ENCODE measurements at places on chromosomes 6 and 20.

GRCh38 chr6:109455437-109456110 is at the start of gene MICAL1:
TSS of gene MICAL1 (minus strand) at chr6:109455772. CDS start at chr6:109454196, 1,576 bp downstream.
- DNase-seq: peak; percentile 65

- DNase-seq: peak; percentile 54
These were observed 278.4 kb downstream of the LRFN2 start for GRCh38 chr6:40308533-40309306.

GRCh38 chr6:128491100-128491581 is 29.3 kb downstream of the PTPRK start:
- DNase-seq: no peak

DNA sequence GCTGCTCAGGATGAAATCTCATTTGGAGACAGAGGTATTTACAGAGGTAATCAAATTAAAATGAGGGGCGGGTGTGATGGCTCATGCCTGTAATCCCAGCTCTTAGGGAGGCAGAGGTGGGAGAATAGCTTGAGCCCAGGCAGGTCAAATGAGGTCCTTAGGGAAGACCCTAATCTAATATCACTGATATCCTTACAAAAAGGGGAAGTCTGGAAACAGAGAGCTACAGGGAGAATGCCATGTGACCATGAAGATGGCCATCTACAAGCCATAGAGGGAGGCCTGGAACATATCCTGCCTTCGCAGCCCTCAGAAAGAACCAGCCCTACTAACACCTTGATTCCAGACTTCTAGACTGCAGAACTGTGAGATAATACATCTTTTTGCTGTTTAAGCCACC is 8.3 kb downstream of the MTCL3 start:
- no peak for DNase-seq

- DNase-seq: no peak
These were observed 100.0 kb upstream of the MAN1A1 start for GRCh38 chr6:119449331-119450156.

DNA sequence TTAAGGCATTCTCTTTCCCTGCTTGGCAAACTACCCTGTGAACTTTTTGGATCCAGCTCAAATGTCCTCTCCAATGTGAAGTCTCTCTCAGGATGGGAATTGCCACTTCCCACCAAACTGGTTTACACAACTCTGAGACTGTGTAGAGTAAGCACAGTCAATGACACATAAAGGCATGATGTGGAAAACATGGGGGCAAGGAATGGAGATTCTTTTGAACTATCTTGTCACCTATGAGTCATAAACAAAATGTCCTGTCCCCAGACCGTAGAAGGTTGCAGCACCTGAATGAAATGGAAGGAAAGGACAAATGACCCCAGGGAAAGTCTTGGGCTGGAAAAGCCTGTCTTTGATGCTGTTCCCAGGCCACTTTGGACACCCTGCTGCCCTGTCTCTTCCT is 11.0 kb upstream of the KIF13A start:
- no peak for DNase-seq

DNA sequence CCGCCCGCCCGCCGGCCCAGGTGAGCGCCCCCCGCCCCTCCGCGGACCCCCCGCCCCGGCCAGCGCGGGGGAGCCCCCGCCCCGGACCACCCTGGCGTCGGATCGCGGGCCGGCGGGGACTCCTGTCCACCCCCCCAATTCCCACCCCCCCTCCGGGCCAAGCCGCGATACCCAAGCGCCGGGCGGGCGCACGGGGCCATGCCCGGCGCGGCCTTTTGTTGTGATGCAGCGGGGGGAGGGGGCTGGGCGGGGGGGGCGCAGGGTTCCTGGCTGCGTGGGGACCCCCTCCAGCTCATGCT is 245 bp downstream of the SRC start:
- DNase-seq: peak; percentile 75

GRCh38 chr6:132282696-132283095 is 118.6 kb downstream of the MOXD1 start:
- DNase-seq: no peak

DNA sequence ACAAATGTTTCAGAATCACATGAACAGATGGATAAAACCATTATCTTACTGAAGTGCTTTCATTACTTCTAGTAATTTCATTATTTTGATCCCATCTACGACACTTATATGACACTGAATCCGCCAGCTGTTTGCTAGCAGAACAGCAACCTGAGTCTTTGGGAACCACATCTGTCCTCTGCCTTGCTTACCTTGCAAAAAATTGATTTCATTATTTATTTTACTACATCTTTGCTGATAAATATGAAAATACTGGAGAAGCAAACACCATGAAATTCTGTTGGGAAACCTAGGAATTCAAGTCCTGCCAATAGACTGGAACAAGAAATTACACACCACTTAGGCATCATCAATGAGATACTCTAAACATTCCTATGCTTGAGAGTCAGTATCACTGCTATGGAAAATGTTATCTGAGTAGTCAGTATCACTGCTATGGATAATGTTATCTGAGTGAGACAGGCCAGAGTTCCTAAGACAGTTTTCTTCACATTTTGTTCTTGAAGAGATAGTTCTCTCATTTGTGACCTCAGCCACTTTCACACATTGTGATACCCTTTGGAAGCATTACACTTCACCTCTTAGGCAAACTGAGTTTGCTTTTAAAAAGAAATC is 91.9 kb downstream of the PDE10A start:
- DNase-seq: no peak

- DNase-seq: no peak
These were observed 143.2 kb upstream of the SNX9 start for GRCh38 chr6:157679605-157680580.

DNA sequence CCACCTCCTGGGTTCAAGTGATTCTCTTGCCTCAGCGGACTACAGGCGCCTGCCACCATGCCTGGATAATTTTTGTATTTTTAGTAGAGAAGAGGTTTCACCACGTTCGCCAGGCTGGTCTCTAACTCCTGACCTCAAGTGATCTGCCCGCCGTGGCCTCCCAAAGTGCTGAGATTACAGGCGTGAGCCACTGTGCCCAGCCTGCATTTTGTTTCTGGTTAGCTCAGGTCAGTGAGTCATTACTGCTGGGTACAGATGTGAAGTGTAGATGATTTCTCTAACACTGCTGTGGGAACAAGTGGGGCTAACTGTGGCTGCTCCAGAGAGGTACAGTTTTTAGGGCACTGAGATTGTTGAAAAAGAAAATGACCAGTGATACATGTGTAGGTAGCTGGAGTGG is 188.6 kb downstream of the PRL start:
- DNase-seq: no peak

DNA sequence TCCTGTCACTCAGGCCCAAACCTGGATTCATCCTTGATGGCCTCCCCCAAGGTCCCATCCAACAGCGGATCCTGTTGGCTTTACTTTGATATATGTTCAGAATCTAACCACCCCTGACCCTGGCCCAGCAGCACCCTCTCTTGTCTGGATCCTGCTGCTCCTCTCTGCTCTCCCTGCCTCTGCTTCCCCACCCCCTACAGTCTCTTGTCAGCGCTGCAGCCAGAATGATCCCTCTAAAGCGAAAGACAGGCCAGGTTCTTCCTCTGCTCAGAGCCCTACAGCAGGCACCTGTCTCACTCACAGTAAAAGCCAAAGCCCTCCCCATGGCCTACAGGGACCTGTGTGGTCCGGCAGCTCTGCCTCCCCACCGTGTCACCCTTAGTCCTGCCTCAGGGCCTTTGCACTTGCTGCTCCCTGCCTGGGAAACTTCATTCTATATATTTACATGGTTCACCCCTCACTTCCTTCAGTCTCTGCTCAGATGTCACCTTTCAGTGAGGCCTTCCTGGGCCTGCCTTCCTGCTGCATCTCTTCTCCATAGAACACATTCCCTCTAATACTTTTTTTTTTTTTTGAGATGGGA is 37.4 kb upstream of the KCNB1 start:
- DNase-seq: no peak

DNA sequence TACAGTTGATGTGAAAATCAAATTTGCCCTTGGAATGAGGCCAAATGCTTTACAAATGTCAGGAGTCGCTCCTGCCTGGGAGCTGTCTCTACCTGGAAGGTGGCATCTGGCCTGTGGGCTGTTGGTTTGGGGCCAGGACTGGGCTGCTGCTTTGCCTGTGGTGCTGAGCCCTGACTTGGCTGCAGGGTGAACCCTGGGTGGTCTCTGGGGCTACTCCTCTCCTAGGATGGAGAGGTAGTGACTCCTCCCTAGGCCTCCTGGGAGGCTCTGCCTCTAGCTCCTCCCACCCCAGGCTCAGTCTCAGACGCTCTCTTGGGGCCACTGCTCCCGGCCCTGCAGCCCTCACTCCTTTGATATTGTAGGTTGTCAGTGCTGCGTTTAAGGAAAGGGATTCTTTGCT is 47.5 kb downstream of the EFCAB8 start:
- no peak for DNase-seq

DNA sequence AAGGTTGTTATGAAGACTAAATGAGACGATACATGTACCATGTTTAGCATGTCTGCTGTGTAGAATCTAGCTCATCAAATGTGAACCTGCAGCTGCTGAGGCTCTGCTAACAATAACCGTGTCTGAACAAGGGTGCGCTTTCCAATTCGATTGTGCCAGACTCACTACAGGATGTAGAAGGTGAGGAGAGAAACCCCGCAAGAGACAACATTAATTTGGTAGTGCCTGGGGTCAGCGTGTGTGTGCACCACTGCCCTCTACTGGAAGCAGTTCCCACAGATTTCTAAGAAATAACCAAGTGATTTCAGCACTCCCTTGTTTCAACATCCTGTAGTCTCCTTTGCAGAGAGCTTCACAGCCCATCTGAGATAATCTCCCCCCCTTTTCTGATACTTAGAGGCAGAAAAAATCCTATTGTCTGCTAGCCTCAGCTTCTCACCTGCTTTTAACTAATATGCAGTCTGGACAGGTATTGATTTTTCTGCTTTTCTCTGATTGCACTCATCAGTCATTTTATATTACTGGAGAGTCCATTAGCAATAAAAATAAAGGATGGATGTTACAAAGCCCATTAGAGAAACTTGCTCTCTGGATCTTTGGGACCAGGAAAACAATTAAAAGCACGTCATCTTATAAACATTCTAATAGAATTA is 96.7 kb upstream of the BACH2 start:
- DNase-seq: peak; percentile 53

DNA sequence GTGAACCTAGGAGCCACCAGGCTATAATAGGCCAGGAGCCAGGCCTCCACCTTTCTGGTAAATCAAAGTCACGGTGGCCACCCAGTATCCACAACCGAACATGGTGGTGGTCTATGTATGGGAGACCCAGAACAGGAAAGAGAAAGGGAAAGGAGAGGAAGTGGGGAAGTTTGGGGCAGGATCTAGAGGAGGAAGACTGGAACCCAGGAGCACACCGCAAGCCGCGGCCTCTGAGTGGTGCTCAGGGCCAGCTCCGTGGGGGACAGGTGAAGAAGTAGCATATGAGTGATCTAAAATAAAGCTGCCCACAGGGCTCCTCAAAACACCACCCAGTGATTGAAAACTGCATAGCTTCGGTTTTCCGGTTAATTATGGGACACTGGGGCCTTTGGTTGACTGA is 214.8 kb downstream of the ZDHHC14 start:
- DNase-seq: no peak

DNA sequence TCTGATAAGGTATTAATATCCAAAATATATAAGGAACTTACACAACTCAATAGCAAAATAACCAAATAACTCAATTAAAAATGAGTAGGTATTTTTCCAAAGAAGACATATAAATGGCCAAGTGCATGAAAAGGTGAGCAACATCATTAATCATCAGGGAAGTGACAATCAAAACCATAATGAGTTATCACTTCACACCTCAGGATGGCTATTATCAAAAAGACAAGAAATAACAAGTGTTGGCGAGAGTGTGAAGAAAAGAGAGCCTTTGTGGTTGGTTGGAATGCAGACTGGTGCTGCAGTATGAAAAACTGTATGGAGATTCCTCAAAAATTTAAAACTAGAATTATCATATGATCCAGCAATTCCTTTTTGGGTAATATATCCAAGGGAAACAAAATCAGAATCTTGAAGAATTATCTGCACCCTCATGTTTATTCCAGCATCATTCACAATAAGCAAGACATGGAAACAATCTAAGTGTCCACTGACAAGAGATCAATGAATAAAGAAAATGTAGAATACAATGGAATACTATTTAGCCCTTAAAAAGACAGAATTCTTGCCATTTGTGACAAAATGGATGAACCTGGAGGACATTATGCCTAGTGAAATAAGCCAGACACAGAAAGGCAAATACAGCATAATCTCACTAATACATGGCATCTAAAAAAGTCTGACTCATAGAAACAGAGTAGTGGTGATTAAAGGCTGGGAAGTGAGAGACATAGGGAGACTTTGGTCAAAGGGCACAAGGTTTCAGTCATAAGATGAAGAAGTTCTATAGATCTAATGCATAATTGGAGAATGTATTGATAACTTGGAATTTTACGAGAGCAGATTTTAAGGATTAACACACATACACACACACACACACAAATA is 175.6 kb downstream of the FOXA2 start:
- DNase-seq: no peak

- DNase-seq: no peak
These were observed 11.7 kb upstream of the TREM2 start for GRCh38 chr6:41174610-41175009.

- no peak for DNase-seq
These were observed 140.3 kb downstream of the FLRT3 start for GRCh38 chr20:14197097-14197496.

GRCh38 chr6:164581563-164581962 is 727.8 kb downstream of the C6orf118 start:
- DNase-seq: no peak

- DNase-seq: peak; percentile 50
These were observed 29.3 kb upstream of the TRIM27 start for GRCh38 chr6:28953039-28953584.

- peak; percentile 21 for DNase-seq
These were observed 25.5 kb upstream of the FKBP1A start for GRCh38 chr20:1418350-1418749.

DNA sequence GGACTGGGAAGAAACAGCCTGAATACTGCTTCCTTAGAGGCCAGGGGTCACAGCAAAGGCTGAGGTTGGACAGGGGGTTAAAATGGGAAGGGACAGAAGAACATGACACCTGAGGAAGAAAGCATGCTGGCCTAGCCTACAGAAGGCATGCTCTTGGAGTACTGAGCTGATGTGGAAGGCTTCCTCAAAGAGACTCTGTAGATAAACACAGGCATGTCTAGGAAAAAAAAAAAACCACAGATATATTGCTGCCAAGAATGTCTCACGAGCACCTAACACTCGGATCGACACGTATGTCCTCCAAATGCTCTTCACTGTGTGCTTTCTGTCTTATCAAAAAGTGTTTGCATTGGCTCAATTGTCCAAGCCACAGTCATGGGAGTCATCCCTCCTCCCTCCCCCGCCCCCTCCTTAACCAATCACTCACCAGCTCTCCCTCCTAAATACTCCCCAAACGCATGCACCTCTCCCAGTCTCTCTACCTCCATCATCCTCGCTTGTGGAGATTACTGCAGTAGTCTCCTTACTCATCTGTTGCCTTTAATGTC is 101.1 kb upstream of the LRFN2 start:
- DNase-seq: no peak

DNA sequence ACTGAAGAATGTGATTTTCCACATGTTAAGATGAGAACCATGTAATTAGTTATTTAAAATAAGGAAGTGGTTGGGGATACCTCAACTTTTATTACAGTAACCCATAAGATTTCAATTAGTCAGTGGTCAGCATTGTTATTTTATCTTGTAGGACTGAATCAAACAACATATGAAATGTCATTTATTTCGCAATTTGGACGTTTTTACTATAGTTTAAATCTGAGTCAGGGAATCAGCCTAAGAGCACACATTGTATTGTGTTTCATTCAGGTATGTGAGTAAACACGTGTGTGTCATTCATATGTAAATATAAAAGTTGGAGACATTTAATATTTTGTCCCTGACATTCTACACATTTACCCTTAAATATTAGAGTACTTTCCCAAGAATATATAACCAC is 1418.7 kb downstream of the GRIK2 start:
- peak; percentile 5 for DNase-seq

- DNase-seq: peak; percentile 35
These were observed 773 bp downstream of the SMAP1 start for GRCh38 chr6:70668499-70668812.
